ENCODE measurements at places on chromosomes 5 and 9.

DNA sequence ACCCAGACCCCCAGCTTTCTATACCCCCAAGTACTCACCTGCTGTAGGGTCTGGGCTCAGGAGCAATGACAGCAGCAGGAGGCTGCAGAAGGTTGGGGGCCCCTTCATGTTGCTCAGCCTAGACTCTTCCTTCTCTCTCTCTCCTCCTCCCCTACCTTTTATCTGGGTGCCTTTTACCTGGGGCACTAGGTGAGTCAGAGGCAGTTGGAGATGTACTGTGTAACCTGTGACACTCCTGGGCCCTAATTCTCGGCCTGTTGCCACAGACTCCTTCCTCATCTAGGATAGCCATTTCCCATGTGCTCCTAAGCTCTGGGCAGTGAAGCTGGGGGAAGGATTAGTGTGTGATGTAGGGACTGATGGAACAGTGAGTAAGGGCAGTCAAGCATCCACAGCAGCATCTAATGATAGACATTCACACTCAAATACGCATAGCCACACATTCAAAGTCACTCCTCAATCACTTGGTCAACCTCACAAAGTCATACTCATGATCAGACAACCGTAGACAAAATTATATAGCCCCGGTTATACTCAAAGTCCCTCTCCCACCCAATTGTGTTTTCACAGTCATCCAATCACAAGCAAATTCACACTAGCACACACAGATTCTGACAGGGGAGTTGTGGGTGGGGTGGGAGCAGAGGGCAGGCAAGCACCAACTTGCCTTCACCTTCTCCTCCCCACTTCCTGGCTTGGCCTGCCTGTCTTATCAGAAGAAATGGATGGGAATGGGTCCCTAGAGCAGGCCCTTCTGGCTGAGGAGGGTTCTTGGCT lies at the start of gene CCL27:
TSS of gene CCL27 (minus strand) at position 132 of the 777 bp plus-strand sequence. CDS start at position 108, 24 bp downstream.
- DNase-seq = no peak

DNA sequence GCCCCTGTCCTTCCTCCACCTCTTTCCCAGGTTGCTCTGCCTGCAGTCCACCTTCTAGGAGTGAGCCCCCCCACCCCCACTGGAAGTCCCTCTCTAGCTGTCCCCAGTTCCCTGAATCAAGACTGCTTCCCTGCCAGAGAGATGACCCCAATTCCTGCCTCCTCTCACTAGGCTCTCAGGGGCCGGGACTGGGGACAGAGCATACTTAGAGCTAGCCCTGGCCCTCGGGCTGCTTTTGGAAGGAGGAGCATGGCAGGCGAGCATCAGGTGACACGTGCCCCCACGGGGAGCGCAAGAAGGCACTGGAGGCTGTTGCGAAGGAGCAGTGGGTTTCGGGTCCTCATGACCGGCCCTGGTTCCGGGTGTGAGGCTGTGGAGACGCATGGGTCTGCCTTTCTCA lies 9.7 kb downstream of the TRAF2 start:
- no peak for DNase-seq

DNA sequence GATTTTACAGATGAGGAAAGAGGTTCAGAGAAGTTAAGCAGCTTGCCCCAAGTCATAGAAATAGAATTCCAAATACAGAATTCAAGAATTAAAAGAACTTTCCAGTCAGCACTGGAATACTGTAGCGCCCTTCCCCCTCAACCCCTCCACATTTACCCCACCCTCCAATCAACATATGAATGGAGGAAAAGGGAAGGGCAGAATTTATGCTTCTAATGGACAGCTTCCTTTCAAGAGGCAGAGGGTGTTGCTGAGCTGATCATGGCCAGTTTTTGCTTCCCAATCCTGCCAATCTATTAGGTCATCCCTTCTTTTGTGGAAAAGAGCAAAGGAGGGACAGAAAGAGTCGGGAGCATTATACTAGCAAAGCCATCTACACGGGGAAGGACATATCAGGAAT lies 39.1 kb upstream of the ANKRD31 start:
- no peak for DNase-seq

DNA sequence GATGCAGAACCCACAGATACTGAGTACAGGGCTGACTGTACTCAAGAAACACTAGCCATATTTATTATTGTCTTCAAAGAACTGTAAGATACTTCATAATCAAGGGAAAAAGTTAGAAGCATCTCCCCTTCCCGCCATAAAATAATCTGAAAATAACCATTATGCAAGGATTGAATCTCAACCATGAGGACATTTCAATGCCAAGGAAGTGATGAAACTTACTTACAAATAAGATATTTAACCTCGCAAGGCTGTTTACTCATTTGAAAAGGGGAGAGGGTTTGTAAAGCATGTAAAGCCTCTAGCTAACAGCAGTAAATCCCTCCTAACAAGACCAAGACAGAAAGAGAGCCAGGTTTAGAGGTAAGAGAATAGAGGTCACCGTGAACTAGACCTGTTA lies 6.3 kb downstream of the MYO10 start:
- DNase-seq = no peak

DNA sequence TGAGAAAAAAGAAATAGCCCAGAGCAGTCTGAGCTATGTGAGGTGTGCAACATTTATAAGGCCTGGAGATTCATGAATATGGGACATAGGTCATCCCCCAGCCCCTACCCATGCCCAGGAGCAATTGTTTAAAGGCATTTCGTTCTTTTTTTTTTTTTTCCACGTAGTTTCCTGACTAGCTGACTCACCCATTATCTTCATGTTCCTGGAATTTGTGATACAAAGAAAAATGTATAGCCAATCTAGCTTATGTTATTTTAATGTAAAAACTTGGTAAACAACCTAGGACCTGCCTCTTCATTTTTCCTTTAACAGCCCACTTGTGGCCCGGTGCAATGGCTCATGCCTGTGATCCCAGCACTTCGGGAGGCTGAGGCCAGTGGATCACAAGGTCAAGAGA lies 81.3 kb downstream of the OSTF1 start:
- no peak for DNase-seq

GRCh38 chr5:98780390-98780789 lies 6.9 kb downstream of the RGMB start:
- DNase-seq = no peak

DNA sequence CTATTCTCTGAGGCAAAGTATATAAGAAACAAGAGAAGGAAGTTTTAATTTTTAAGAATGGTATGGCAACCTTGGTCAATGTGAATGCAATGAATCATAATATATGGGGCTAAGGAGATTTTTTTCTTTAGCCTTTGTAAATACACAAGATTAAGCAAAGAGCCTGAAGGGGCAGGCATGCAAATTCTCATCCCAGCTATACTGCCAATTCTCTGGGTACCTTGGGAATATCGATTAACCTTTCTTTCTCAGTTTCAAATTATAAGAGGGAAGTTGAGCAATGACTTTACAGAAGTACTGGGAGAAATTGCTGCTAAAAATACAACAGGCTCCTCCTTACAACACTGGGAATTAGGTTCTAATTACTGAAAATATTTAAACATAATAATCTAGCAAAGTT lies 97.5 kb downstream of the MRPS27 start:
- DNase-seq = no peak

GRCh38 chr5:179276838-179277395 lies 68.3 kb downstream of the ADAMTS2 start:
- DNase-seq = no peak

DNA sequence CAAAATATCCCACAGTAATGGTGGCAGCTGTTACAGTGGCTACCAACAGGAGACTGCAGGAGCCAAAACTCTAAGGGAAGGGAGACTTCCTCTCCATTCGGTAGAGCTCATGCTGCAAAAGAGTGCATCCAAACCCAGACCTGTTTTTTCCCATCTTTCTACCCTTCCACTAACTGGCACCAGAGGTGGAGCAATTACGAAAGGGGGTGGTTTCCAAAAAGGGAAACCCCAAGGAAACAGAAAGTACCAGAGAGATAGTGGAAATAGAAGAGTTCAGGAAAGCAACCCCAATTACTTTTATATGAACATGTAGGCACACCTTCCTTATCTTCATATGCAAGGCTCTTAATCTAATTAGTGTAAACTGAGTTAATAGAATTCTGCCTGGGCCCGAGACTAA lies 7.3 kb upstream of the WDR41 start:
- no peak for DNase-seq

DNA sequence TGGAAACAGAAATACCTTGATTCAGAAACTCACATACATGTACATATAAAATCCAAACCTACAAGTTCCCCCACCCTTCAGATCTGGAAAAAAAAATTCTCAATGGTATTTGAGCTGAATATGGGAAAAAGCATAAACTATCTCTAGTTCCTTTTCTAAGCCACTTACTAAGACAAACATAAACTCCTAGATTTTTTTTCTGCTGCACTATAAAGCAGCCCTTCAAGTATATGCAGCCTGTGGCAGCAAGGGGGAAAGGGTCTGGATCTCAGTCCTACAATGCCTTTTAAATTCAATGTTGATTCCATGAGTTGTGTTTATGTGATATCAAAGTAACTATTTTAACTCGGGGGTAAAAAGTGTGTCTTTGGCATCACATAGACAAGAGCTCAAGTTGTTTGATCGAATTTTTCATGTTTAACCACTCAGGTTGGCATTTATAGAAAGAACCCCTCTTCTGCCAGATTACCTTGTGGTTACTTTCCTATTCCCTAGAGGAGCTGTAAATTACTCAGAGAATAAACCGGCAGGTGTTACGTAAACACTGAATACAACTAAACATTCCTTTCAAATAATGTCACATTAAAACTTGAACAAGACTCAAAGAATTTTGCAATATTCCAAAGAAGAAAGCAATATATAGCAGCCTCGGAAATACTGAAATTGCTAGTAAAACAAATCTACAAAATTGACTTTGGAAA lies 91.8 kb upstream of the FER start:
- DNase-seq = no peak

DNA sequence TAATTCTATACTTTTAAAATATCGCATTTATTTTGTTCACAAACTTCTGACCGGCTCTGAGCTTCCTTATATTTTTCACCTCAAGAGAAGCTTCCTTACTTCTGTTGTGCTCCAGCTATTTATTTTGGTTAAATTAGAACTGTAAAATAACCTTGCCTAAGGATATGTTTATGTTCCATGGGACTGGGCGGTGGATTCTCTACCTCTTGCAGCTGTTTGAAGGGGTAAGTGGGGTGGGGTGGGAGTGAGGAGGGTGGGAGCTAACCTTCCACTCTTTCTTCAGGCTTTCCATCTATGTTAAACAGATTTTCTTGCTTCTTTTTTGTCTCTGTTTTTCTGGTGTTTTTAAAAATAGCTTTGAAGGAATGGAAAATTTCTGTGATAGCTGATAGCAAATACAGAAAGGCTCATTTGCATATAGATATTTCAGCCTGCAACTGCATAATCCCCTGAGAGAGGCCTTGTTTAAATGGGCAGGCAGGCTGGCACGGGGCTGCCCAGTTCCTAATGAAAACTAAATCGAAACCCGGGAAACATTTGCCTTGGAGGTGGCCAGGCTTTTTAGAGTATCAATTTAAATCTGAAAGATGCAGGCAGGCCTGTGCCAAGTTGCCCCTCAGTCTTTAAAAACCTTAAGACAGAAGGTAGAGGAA lies 122.1 kb upstream of the DMAC1 start:
- no peak for DNase-seq

DNA sequence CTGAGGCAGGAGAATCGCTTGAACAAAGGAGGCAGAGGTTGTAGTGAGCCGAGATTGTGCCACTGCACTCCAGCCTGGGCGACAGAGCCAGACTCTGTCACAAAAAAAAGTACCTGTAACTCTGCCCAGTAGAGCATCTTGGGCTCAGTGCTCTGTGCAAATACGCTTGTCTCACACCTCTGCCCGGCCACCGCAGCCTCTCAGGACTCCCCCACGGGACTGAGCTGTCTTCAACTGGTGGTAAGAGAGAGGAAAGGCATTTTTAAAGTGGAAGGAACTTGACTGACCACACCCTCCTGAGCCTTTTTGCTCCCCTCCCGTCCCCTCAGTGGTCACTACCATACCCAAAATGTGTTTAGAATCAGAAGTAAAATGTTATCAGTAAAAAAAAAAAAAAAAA lies 174.3 kb upstream of the PIK3R1 start:
- no peak for DNase-seq

- no peak for DNase-seq
Measured at GRCh38 chr5:88142636-88142885, 126.1 kb downstream of the TMEM161B start.

DNA sequence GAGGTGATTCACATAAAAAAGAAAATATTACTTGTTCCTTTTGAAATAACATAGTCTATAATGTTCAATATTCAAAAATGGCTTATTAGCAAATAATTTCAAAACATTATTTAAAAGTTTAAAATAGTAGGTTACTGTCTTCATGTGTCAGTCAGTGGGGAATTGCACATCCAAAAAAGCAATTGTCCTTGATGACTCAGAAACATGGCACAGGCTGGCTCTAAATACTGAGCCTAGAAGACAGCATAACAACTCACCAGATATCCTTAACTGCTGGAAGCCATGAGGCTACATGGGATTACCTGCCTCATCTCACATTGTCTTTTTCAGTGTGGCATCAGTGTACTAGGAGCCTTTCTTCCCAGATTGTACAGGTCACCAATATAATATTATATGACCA lies 439.5 kb upstream of the RGMB start:
- DNase-seq = no peak

DNA sequence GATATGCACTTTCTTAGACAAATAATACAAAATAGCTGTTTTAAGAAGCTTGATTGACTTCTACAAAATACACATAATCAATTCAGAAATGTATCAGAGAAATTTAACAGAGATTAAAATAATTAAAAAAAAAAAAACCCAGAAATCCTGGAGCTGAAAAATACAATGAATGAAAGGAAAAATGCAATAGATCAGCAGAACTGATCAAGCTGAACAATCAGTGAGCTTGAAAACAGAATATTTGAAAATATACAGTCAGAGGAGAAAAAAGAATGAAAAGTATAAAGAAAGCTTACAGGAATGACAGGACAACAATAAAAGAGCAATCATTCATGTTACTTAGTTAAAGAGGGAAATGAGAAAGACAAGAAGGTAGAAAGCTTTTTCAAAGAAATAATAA lies 41.7 kb upstream of the IL33 start:
- no peak for DNase-seq

DNA sequence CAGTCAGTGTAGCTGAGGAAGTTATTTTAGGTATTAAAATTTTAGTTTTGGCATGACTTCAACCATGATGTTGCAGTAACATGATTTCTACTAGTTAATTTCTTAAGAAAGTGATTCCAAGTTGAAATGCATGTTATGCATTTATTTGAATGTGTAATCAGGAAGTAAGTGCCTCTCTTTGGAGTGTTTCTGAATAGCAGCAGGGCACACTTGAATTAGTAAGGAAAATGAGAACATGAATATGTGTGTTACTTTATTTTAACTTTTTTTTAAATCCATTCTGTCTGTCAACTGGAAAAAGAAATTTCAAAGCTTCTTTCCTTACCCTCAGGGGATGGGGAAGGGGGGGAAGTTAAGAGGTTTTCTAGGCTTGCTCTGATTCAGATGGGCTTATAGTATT lies 40.4 kb downstream of the CTNNA1 start:
- DNase-seq = no peak

DNA sequence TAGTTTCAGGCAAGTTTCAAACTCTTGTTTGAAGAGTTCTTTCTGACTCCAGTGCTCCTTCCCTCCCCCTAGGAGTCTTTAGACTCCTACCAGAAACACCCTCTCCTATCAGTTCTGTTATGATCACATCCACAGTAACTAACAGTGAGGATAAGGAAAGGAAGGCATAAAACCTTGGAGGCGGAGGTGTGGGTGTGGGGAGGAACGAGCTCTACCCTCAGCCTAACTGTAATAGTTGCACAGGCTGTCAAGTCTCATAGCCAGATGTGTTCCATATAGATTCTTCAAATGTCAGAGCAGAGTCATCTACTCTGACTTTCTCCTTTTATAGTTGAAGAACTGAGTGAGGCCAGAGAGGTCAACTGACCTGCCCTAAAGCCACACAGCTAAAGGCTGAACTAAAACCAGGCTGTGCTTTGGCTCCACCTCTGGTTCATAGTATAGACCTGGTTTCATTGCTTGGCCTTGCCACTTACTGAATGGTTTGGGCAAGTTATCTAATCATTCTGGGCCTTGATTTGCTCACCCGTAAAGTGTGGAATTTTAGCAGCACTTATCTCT lies 34.4 kb upstream of the PIK3R1 start:
- no peak for DNase-seq
